ENCODE measurements at places on chromosomes 11 and 22.

GRCh38 chr11:111419641-111420327 lies 40.7 kb upstream of the POU2AF1 start:
- DNase-seq = no peak

DNA sequence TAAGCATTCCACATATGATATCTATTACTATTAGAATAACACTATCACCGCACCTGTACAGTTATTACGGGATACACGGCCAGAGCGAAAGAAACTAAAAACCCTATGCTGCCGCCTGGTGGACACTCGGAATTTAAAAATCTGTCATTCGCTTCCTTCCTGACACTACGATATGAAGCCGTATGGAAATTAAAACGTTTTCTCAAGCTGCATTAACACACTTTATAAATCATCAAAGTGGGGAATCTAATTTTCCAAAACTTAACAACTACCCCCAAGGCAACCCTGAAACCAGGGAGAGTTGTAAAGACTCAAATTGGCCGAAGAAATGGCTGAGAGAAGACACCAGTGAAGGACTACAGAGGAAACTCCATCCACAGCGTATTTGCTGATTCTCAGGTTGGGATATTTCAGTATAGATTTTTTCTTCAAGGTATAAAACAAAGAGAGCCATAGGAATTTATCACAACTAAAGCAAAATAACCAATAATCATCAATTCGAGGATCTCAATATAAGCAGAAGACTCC lies 1.4 kb downstream of the CCDC73 start:
- DNase-seq = peak; percentile 24

GRCh38 chr11:104390651-104391050 lies 226.7 kb upstream of the PDGFD start:
- peak; percentile 85 for DNase-seq

DNA sequence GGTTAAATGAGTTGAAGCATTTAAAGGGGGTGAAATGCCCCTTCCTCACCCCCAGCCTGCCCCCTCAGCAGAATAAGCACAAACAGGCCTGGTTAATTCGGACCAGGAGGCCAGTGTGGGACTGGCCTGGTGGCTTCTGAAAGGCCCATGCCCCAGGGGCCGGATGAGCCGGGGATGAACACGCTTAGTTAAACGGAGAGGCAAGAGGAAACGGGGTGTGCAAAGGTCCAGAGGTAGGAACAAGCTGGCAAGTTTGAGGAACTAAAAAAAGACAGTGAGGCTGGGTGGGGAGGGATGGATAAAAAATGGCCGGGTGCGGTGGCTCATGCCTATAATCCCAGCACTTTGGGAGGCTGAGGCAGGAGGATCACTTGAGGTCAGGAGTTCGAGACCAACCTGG lies 11.5 kb downstream of the SCUBE1 start:
- DNase-seq = no peak

- no peak for DNase-seq
Observed at GRCh38 chr11:64802370-64803157, 450 bp downstream of the MAP4K2 start.

DNA sequence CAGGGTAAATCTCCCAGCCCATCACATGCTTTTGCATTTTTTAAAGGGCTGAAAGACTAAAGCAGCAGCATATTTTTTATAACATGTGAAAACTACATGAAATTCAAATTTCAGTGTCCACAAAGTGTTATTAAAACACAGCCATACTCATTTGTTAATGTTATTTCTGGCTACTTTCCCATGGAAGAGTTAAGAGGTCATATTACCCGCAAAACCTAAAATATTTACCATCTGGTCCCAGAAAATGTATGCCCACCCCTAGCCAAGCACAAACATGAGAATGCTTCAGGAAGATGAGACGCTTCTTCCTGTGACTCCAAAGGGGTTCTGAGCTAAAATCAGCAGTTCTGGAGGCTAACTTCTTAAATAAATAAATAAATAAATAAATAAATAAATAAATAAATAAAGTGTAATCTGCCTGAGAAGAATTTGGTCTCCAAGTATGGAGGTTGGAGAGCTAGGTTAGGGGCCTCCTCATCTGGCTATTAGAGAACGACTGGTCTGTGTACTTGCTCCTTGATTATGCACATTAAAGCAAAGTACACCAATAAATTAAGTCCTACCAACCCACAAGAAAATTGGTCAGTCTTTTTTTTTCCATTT lies 9.7 kb downstream of the IMMP1L start:
- DNase-seq = no peak

DNA sequence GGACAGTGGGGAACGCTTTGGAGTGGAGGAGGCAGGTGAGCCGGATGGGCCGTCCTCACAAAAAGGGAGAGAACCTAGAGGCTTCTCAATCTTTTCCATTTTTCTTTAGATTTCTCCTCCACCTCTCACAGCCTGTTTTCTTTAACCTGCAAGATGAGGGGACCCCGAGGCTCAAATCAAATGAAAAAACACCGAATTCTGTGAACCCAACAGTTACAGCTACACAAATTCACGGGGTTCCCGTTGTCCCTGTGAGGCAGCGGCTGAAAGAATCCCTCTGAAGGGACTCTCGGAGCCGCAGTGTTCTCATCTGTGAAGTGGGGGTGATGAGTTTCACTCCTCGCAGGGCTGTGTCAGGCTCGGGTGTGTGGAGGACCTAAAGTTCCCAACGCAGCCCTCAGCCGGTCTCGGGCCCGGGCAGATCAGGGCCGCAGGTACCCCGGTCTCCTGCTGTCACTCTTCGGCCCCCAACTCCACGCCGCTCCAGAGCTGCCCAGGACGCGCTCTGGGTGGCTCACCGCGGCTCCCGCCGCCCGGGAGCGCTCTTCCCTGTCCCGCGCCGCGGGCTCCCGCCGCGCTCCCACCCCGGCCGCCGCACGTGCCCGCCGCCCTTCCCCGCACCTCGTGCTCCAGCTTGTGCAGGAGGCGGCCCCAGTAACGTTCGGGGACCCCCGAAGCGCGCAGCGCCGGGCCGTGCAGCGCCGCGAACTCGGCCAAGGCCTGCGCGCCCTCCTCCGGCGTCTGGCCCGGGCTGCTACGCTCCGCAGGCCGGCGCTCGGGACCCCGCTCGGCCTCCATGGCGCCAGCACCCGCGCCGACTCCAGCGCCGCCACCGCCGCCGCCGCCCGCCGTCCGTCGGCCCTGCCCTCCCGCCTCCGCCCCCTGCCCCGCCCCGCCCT lies at the start of gene TTLL12:
TSS of gene TTLL12 (minus strand) at position 863 of the 899 bp plus-strand sequence. CDS start at position 798, 65 bp downstream.
- no peak for DNase-seq
